ENCODE measurements at places on chromosomes 16 and 17.

DNA sequence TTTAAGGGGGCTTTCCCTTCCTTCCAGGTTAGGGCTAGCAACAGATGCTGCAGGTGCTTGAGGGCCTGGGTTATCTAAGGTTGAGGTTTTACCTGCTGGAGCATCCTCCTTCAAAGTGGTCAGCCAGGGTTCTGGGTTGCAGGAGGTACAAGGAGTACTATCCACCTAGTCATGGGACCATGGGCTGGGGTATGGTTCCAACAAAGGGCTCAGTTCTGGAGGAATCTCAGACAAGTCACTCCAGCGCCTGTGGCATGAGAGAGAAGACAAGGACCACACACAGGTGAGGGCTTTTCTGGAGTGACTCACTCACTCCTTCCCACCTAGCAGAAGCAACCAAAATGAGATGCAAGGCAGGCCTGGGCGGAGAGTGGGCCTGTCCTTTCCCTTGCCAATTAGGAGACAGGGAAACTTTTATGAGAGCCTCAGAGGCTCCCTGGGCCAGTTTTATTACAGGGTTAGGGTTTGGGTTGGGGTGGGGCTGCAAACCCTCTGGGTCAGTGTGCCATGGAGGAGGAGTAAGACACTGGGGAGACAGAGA is 2.2 kb downstream of the MYO19 start:
- DNase-seq = no peak

DNA sequence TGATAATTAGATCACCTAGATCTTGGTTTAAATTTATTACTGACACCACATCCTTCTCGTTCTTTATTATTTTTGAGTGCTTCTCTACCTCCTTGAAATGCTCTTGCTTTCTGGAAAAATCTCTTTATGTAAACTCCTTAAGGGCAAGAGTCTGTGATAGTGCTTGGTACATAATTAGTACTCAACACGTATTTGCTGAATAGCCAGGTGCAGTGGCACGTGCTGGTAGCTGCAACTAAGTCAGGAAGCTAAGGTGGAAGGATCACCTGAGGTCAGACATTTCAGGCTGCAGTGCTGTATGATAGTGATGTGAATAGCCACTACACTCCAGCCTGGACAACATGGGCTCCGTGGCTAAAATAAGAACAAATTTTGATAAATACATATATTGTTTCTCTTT is 63.0 kb downstream of the PPM1E start:
- DNase-seq = no peak

GRCh38 chr16:89581861-89582563 is 6.5 kb downstream of the CPNE7 start:
- no peak for DNase-seq

DNA sequence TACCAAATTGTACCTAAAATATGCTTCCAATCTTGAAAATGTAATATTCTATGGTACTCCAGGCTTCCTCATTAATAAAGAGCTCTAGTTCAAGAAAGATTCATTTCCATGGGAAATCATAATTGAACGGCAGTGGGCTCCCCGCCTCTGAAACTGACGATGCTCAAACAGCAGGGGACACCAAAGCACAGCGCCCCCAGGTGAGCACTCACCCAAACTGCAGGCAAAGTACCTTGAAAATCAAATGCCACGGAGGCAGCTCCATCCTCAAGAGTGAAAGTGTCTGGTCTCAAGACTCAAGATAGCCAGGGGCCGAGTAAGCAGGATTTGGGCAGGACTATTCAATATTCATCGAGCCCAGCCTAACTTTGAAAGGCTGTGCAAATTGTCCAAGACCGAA is 217.4 kb upstream of the TNRC6C start:
- DNase-seq = peak; percentile 47

DNA sequence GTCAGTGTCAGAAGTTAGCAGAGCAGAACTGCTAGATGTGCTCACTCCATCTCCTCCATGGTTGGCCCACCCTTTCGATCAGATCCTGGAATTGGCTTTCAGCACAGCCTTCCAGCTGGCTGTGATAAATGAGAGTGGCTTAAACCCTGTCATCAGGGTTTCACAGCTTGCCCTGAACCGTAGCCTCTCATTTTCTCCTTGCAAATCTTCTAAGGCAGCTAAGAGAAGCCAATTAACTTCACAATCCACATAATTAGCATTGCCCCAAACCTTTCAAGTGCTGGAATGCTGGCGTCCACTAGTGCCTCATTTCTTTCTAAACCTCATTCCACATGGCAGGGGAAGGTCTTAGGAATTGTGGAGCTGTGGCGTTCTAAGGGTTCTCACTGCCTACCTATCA is 21.7 kb downstream of the MILR1 start:
- no peak for DNase-seq

- peak; percentile 65 for DNase-seq
Measured at GRCh38 chr16:58459344-58460218, 40.4 kb upstream of the NDRG4 start.
